PC-9 (cell line): ENCODE measurements at places on chromosomes 5 and 9.
A peak's percentile ranks its signal among the peaks of the same experiment; 100 is the strongest.

DNA sequence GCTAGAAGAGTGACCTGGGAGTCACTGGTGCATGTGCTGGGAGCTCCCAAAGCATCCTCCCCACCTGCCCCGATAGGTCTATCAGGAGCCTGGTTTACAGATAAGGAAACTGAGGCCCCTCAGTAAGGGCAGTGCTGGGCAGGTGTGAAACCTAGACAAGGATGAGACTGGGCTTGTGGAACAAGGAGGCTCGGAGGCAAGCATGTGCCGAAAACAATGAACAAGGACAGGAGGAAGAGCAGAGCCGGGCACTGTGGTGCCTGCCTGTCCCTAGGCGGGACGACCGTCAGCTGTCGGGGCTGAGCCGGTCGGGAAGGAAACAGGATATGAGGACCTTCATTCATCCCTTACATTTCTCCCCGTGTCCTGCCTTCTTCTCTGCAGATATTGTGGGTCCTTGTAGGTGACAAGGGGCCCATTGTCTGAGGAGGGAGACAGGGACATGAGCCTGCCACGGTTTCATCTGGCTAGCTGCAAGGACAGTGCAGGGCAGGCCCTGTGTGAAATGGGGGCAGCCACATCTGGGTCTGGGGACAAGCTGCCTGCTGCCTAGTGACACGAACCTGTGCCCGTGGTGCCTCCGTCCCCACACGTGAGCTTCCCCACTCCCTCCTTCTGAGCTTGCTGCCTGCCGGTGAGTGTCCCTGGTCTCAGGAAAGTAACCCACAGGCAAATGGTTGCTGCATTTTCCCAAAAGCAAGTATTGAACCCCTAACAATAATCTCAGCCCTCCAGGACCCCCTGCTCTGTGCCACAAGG, 18.6 kb downstream of the FGD3 start:
- no peaks in the 10 kb centered on the region for H3K36me3 ChIP-seq
- H3K27me3 ChIP-seq = no peaks in the 10 kb centered on the region
- no peak overlapping the region for H3K27ac ChIP-seq
- no peak for DNase-seq

DNA sequence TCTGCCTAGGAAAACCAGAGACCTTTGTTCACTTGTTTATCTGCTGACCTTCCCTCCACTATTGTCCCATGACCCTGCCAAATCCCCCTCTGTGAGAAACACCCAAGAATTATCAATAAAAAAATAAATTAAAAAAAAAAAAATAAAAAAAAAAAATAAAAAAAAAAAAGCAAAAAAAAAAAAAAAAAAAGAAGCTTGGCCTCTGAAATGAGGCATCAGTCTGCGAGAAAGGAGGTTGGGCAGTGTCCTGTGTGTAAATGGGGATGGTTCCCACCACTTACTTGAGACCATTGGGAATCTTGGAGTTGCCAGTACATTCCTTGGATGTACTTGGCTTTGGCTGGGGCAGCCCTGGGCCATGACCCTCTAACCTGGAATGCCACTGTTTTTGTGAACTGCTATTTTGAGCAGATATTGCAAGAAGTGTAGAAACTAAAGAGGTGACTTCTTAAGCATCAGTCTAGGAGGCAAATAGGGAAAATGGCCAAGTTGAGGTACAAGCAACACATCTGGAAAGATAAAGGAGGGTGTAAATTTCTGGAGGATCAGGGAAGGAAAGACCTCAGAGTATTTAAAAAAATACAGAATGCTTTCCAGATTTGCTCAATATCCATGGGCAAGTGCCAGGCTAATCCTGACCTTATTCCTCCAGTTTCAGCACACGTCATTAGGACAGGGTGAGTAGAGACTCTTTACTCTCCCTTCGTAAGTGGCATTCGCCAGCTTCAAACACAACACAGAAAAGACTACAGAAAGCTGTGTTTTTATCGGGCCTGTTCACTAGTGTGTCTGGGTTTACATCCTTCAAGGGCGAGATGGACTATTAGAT, 58.1 kb downstream of the HSPA4 start:
- no peaks in the 10 kb centered on the region for H3K27me3 ChIP-seq
- no peak overlapping the region for H3K4me3 ChIP-seq
- H3K27ac ChIP-seq = no peak overlapping the region
- no peak for DNase-seq
- no peaks in the 10 kb centered on the region; the same call in 1 of the 2 replicates for H3K4me1 ChIP-seq
- 0 out of 2 replicates have a peak, but pooled peaks cover 6% of the 10 kb centered on the region for H3K36me3 ChIP-seq

GRCh38 chr9:120474591-120475243, 105.2 kb downstream of the CDK5RAP2 start:
- H3K4me3 ChIP-seq = no peak overlapping the region
- H3K27me3 ChIP-seq = no peaks in the 10 kb centered on the region
- no peak for DNase-seq
- peak overlapping the region; percentile 13; the same call in 1 of the 2 replicates for H3K27ac ChIP-seq

DNA sequence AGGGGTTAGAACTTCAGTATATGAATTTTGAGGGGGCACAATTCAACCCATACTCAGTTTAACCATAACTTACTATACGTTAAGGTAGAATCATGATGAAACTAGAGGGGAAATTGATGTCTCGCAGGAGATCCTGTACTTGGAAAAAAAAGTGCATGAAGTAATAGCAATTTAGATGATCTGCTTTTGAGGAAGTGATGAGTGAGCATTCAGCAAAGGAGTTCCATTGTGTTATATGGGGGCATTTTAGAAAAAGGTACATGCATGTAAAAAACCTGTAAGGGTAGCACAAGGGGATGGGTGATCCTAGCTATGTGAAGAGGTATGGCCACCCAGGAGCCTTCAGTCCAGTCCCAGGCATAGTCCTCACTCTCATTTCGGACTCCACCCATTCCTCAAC, 14.8 kb upstream of the TMC1 start:
- no peaks in the 10 kb centered on the region for H3K27me3 ChIP-seq
- no peaks in the 10 kb centered on the region for H3K36me3 ChIP-seq
- DNase-seq = no peak
- peaks cover 28% of the 10 kb centered on the region for H3K4me1 ChIP-seq
- no peak overlapping the region for H3K4me3 ChIP-seq

DNA sequence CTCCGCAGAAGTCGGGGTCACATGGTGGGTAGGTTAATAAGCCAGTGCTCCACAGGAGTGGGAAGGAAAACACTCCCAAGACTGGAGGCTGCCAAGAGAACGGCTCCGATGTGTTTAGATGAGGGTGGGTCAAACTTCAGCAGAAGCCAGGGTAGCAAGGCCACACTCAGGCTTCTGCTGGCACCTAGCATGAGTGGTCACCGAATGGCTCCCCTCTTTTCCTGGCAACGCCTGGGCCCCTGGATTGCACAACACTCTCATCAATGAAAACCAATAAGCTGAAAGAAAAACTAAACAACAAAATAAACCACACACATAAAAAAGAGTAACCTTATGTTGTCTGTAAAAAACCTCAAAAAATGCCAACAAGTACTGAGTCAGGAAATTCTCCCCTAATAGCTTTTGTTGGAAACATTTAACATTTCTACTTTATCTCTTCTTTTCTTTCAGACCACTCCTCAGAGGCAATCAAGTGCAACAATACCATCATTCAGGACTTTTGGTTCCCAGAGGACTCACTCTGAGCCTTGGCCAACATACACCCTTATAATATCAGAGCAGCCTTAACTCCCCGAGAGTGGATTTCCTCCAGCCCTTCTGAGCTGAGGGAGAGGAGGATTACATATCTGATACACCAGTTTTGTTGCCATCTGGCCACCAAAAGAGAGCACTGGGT, 279.9 kb downstream of the ENC1 start:
- H3K27ac ChIP-seq = no peak overlapping the region
- H3K4me1 ChIP-seq = no peaks in the 10 kb centered on the region
- H3K27me3 ChIP-seq = no peaks in the 10 kb centered on the region
- no peaks in the 10 kb centered on the region for H3K36me3 ChIP-seq

DNA sequence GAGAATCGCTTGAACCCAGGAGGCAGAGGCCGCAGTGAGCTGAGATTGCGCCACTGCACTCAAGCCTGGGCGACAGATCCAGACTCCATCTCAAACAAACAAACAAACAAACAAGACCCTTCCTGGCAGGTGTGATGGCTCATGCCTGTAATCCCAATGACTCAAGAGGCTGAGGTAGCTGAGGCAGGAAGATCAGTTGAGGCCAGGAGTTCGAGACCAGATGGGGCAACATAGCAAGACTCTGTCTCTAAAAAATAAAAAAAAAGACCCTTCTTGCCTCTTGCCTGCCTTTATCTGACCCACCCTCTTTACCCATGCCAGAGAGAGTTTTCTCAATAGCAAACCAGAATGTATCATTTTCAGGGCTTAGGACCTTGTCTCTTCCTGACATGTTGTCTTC, 8.8 kb upstream of the PANK3 start:
- no peak for DNase-seq
- no peak overlapping the region for H3K27ac ChIP-seq
- H3K36me3 ChIP-seq = no peaks in the 10 kb centered on the region

- H3K36me3 ChIP-seq = no peaks in the 10 kb centered on the region
- H3K27me3 ChIP-seq = no peaks in the 10 kb centered on the region
- peak; percentile 43 for DNase-seq
- H3K27ac ChIP-seq = no peak overlapping the region
- H3K4me1 ChIP-seq = peaks cover 25% of the 10 kb centered on the region
Observed at GRCh38 chr9:114720086-114720676, 38.2 kb upstream of the TEX48 start.

DNA sequence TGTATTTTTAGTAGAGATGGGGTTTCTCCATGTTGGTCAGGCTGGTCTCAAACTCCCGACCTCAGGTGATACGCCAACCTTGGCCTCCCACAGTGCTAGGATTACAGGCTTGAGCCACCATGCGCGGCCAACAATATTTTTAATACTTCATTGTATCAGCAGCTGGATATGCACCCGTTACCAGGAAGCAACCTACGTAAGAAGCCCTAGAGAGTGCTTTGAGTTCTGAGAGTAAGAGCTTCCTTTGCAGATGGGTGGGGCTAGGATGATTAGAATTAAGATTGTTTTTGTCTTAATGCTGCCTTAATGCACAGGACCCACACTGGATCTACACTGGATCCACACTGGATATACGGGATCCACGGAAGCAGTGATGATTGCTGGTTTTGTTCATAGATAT, 123.9 kb upstream of the ABCA1 start:
- H3K27ac ChIP-seq = no peak overlapping the region
- H3K27me3 ChIP-seq = no peaks in the 10 kb centered on the region
- no peak for DNase-seq
- H3K4me3 ChIP-seq = no peak overlapping the region

DNA sequence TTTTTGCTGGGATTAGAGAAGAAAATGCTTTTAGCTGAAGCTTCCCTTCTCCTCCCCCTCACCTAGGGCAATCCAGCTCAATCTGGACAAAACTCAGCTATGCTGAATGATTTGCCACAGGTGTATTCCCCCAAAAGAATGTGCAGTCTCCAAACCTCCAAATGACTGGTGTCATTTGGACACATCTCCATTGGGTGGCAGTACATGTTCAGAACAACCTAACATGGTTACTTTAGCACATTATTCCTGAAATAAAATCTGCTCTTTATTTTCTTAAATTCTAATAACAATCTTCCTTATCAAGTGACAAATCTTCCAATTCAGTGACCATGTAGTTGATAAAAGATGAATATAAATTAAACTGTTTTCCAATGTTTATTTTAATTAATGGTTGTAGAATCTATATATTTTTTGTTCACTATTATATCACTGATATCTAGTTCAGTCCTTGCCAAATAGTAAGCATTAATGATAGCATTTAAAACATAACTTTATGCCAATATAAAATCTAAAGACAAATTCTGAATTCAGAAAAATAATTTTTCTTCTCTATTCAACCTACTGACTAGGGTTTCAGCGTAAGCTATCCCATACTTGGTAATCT, 61.3 kb upstream of the MOCS2 start:
- no peaks in the 10 kb centered on the region for H3K27me3 ChIP-seq
- H3K27ac ChIP-seq = no peak overlapping the region
- H3K36me3 ChIP-seq = no peaks in the 10 kb centered on the region
- peak; percentile 11 for DNase-seq

DNA sequence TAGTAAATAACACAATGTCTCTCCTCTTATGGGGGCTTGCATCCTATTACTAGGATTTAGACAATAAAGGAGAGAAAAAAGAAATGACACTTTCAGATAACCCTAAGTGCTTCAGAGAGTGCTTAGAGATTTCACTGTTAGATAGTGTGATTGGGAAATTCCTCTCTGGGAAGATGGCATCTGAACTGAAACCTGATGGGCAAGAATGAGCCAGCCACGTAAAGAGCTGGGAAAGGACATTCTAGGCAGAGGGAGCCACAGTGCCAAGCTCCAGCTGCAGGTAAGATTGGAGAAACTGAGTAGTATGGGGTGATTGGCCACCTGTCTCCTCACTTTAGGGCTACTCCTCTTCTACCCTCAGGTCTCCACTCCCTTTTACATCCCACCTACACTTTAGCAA, 14.5 kb downstream of the CDO1 start:
- no peaks in the 10 kb centered on the region for H3K36me3 ChIP-seq
- H3K4me1 ChIP-seq = peaks cover 6% of the 10 kb centered on the region
- no peak overlapping the region for H3K27ac ChIP-seq
- H3K27me3 ChIP-seq = no peaks in the 10 kb centered on the region

DNA sequence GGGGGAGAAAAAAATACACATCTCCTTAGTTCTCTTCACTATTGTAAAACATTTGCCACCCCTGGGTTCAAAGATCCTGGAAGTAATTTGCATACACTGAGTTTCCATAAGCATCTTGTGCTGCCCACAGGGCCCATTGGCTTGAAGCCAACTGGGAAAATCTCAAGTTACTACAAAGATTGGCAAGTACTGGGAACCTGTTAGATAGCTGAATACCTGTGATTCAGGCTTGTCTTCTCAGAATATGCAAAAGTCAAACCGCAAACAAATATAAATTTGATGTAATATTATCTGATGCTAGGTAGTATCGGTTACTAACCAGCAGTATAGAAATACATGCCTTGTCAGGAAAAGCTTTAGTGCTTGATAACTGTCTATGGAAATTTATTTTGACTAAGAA, 156.9 kb upstream of the FST start:
- no peaks in the 10 kb centered on the region for H3K36me3 ChIP-seq
- no peaks in the 10 kb centered on the region for H3K27me3 ChIP-seq
- peak; percentile 47 for DNase-seq
- H3K4me1 ChIP-seq = peaks cover 16% of the 10 kb centered on the region
- H3K4me3 ChIP-seq = no peak overlapping the region
